ENCODE measurements at places on chromosomes 16 and 17.

DNA sequence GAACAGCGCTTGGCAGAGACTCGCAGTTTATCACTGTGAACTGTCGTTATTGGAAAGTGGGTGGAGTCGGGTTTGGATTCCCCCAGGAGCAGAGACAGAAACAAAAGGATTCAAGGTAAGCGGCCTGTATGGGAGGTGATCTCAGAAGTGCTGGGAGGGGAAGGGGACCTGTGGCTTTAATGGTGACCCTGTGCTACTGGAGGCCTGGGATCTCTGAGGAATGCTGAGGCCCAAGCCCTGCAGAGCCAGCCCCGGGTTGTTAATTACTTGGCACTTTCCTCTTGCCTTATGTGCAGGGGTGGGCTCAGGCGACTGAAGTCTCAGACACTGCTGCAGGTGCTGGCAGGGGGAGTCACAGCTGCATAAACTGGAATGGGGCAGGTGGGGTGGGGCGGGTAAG lies 27.4 kb downstream of the IRF8 start:
- no peak for DNase-seq

- no peak for DNase-seq
Measured at GRCh38 chr17:32495359-32496231, 8.8 kb downstream of the CDK5R1 start.

DNA sequence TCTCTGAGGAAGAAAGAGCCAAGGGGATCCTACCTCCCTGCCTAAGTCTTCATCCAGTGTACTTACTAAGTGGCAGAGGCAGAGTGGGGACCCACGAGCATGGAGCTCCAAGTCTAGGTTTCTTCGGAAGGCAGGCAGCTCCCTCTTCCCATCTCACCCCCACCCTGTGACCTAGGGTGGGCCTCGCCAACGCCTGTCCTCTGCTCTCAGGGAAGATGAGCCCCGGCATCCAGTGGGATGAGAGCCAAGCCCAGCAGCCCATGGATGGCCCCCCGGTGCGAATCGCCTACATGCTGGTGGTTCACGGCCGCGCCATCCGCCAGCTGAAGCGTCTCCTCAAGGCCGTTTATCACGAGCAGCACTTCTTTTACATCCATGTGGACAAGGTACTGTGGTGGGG lies 8.3 kb downstream of the XYLT2 start:
- no peak for DNase-seq

DNA sequence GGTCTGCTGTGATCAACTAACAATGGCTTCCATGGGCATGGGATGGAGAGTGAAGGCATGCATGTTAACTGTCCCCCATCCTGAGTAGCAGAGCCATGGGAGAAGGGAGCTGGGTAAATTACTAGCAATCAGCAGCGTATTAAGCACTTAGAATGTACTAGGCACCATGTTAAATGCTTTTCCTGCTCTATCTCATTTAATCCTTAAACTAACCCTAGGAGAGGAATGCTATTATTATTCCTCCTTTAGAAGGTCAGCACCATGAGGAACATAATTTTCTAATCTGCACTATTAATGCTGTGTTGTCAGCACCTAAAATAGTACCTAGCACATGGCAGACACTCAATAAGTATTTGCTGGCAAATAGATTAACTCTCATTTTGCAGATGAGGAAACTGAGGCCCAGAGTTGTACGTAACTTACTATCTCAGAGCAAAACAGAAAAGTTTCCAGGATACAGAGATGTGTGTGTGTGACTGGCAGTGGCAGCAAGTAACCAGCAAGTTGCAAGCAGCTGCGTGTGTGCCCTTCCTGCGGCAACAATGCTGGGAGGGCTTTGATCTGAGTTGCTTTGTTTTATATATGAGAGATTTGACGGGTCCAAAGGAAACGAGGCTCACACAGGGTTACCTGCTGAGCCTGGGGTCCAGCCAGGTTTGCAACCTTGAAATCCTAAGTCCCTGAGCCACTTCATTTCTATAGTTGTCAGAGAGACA lies 6.5 kb upstream of the KLHL36 start:
- DNase-seq, result no peak

- no peak for DNase-seq
Measured at GRCh38 chr17:6554342-6554741, 2.0 kb downstream of the PITPNM3 start.

DNA sequence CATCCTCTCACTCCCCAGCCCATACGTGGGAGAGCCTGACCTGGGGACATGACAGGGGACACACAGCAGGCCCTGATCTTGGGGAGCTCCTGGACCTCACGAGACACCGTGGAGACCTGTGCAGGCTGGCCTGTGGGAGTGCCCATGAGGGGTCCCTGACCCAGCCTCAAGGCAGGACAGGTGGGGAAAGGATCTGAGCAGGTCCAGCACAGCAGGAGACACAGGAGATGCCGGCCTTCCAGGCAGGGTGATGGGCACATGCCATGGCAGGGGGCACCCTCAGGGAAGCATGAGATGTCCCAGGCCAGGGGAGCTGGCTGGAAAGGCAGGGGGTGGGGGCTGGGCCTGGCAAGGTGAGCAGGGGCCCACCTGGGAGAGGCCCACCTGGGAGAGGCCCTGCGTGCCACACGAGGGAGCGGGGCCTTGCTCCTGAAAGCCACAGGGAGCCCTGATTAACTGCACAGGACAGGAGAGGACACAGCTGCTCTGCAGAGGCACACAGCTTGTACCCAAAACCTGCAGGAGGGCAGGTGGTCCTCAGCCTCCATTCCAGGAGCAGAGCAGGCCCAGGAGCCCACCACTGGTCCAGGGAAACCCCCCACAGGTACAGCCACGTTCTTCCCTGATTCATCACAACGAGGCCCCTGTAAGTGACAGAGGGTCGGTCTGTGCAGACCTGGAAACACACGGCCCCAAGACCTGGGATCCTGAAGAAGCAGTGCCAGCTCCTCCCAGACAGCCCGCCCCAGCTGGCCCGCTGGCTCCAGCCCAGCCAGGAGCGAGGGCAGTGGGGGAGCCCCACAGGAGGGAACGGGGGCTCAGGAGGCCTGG lies 26.6 kb upstream of the KRT17 start:
- no peak for DNase-seq

GRCh38 chr16:17369421-17370222 lies 101.1 kb downstream of the XYLT1 start:
- peak; percentile 65 for DNase-seq

GRCh38 chr16:22188595-22189442 lies 17.3 kb upstream of the EEF2K start:
- peak; percentile 65 for DNase-seq

- DNase-seq, result no peak
Measured at GRCh38 chr16:20946015-20946629, 45.6 kb downstream of the LYRM1 start.

GRCh38 chr17:80099291-80100034 lies 1.9 kb upstream of the GAA start:
- no peak for DNase-seq

- no peak for DNase-seq
Measured at GRCh38 chr16:10839279-10839666, 20.7 kb upstream of the TVP23A start.

DNA sequence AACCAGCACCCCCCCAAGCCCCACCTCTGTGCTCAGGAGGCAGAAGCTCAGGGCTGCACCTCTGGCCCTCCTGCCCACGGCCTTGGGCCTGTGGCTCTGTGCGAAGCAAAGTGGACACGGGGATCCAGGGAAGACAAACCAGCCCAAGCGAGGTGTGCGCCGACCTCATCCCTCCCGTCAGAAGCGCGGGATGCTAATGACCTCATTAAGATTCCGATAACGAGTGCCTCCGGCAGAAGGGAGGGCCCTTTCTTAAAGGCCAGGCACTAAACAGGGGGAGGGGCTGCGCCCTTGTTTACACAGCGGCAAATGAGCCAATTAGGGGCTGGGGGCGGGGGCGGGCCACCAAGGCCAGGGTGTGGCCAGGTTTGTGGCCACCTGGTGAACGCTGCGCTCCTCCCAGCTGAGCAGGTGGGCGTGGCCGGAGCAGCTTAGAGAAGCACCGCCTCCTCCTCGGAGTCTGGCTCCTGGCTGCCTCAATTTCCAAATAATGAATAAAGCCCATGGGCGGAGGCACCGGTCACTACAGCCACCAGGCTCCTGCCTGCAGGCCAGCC lies 3.2 kb downstream of the CBX4 start:
- DNase-seq, result no peak

- no peak for DNase-seq
Measured at GRCh38 chr16:57634171-57634570, 5.7 kb downstream of the ADGRG1 start.

DNA sequence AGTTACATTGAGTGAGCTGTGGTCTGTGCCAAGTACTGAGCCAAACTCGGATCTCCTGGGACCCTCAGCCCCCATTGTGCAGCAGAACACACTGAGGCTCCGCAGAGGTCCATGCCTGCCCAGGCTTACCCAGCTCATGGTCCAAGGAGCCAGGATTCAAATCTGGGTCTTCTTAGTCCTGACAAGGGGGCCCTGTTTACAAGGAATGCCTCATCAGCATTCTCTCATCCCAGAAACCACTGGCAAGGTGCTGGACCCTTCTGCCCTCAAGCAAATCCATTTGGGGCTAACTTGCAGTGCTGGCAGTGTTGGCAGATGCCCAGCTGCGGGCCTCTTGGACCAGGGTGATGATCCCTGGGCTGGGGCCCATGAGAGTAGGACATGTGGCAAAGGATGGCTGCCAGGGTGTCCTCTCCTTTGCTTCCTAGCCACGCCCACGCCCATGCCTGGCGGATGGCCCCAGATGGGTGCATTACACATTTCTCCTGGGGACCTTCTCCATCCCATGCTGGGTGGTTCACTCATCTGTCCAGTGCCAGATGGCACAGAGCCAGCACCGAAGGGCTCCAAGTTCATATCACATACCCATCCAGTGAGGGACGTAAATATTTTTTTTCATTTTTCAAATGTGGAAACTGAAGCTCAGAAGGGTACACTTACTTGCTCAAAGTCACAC lies 117.7 kb downstream of the CMIP start:
- DNase-seq, result no peak

GRCh38 chr17:30557916-30558685 lies 80.9 kb downstream of the GOSR1 start:
- DNase-seq, result no peak

- no peak for DNase-seq
Measured at GRCh38 chr16:88063211-88063773, 112.1 kb downstream of the BANP start.

GRCh38 chr16:59975953-59976352 lies 1241.8 kb upstream of the GOT2 start:
- no peak for DNase-seq

DNA sequence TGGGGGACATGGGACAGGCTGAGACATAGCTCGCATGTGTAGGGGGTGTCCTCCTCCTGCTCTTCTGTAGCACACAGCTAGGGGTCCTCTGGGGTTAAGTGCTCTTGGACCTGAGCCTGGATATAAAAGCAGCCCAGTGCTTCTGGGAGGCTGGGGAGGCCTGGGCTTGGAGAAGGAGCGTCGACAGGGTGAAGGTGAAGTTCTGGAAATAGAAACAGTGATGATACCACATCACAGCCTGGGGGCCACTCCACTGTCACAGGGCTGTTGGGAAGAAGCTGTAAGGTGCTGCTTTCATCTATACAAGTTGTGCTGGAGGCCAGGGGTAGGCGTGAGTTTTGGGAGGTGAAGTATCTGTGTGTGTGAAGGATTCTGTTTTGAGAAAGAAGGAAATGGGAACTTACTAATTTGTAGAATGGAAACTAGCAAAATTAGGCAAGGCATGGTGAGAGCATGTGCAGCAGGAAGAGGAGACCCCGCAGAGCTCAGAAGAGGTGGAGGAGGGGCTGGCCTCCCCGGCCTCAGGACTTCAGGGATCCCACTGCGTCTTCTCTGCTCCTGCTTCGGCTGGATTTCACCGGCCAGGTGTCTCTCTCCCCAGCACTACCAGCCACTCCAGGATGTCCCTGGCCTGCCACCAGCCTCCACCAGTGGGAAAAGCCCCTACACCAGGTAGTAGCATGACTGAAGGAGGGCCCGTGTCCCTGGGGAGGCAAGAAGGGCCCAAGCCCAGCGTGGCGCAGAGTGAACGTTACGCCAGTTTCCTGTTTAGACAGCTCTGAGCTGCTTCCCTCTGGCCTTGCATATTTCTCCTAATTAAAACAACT lies 19.4 kb downstream of the PLCG2 start:
- DNase-seq, result no peak

GRCh38 chr17:72710834-72711233 lies 381.7 kb downstream of the SLC39A11 start:
- DNase-seq, result no peak
